Hindlimb muscle (tissue), 1 donor: ENCODE measurements at places on chromosomes 3 and 15.

- DNase-seq = peak; percentile 63
Measured at GRCh38 chr15:90665288-90666134, 51.6 kb upstream of the BLM start.

GRCh38 chr15:74258456-74259291, 22.5 kb downstream of the CCDC33 start:
- DNase-seq = peak; percentile 82

DNA sequence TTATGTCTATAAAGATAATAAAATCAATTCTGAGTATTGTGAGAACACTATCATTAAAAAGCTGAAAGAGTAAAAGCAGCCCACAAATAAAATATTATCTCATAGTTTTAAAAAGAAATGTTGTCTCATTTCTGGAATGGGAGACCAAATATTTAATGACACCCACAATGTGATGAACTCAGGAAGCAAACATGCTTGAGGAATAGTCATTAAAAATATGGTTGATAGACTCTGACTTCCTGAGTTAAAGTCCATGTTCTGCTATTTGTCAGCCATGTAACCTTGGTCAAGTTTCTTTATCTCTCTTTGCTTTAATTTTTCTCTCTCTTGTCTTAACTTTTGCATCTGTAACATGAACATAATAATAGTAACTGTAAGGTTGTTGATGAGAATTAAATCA, 35.5 kb upstream of the CHMP2B start:
- no peak for DNase-seq

DNA sequence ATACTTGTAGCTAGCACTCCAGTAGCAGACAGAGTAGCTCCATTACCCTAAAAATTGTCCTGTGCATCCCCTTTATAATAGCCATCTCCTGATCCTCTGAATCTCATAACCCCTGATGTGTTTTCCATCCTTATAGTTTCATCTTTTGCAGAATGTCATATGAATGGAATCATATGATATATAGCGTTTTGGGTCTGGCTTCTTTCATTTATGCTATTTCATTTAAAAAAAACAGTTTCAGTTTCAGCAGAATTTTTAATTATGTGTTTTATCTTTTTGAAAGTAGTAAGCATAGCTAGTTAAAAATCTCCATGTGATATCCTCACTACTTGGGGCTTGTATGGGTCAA, 132.7 kb downstream of the KLF13 start:
- DNase-seq = no peak

- DNase-seq = no peak
Measured at GRCh38 chr3:129838086-129838485, 55.4 kb downstream of the TMCC1 start.

DNA sequence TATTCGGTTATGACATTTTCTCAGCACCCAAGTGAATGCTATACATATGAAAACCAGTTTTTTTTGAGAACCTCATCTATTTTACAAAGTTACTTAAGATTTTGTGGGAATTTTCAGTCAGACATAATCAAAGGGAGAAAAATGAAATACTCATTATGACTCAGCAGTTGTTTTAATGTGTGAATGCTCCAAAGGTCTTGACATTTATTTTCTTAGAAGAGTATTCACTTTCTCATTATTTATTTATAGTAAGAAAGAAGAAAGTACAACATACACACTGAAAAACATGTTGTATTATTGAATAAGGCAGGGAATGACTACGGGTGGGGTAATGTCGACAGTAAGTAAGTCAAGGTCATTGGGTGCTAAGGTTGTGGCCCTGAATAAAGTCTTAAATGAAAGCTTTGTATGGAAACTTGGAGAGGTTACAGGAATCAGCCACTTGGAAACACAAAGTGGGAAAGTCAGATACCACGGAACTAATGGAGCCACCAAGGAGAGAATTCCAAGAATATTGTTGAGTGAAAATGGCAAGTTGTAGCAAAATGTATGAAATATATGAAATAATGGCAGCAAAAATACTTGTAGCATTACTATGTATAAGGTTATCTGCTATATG, 844.5 kb downstream of the TBL1XR1 start:
- DNase-seq = no peak

GRCh38 chr15:27714675-27715074, 384.4 kb downstream of the OCA2 start:
- DNase-seq = no peak

- no peak for DNase-seq
Measured at GRCh38 chr3:167928381-167928780, 167.3 kb downstream of the GOLIM4 start.

GRCh38 chr3:49600781-49601180, 46.5 kb downstream of the BSN start:
- DNase-seq = no peak

- no peak for DNase-seq
Measured at GRCh38 chr3:100584101-100584660, 25.2 kb upstream of the ADGRG7 start.

DNA sequence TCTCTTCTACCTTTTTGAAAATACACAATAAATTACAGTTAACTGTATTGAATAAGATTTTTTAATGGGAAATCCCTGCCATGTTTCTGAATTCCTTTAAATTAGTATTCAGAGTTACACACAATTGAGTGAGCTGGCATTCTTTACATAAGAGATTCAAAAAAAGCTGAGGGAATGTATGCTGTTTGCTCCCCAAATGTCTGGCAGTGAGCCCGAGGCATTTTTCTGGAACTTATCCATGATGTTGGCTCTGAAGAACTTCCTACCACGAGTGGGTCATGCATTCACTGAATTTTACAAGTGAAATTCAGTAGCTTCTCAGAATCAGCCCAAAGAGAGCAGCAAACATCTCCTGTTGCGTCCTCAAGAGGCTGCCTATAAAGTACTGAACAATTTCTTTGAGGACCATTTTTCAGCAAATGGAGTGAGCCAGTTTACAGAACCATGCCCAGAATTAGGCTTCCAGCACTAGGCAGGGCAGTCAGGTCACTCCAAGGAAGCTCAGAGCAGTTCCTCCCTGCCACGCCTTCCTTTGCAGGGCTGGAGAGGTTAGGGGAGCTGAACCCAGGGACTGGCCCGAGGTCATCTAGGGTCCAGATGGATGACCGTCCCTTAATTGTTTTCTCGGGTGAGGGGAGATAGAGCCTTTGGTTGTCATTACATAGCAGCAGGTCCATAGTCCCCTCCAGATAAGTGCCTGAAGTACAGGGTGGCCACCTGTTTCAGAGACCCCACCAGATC, 21.2 kb downstream of the GABRA5 start:
- no peak for DNase-seq

- no peak for DNase-seq
Measured at GRCh38 chr3:64097920-64098319, 74.6 kb upstream of the PSMD6 start.

DNA sequence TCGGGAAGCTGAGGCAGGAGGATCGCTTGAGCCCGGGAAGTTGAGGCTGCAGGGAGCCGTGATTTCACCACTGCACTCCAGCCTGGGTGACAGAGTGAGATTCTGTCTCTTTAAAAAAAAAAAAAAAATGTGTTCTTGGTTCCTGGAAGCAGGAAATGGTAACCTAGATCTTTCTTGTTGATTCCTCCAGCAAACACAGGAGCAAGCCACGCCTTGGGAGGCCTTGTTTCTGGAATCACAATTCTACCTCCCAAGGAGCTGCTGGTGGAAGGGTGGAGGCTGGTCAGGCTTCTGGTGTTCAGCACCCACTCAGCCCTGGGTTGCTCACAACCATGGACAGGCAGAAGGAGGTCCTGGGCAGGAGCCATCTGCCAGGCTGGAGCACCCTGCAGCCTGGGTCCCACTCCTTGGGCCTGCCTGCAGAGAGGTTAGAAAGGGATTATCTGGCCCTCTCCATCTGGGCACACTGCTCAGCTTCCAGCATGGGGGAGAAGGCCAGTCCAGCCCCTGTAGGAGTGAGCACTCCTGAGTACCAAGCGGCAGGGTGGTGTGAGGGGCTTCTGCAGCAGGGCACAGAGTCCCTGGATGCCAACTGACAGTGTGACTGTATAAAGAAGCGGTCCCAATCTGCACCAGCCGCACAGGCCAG, 65.6 kb downstream of the ABTB1 start:
- no peak for DNase-seq

DNA sequence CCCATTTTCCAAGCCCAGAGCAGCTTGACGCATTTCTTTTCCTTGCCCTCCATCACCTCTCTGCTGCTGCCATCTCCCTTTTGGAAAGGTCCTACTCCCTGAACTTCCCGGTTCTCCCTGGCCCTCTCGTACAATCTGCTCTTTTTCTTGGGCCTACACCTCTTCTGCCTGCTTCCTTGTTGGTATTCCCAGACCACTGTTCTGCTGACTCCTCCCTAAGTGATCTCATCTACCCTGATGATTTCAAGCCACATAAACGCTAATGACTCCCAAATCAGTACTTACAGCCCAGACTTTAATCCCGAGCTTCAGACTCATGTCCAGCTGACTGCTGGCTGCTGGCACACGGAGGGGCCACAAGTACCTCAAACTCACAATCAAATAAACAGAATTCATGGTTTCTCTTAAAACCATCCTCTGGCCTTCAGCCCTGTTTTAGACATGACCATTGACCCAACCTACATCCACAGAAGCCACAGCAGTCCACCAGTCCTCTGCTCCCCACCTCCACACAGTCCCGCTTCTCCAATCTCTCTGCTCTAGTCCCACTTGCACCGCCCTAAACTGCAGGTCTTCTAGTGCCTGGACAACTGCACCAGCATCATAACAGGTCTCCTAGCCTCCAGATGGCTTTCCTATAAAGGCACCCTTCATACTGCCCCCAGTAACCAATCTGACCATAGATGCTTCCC, 57.6 kb downstream of the AAGAB start:
- DNase-seq = no peak

- no peak for DNase-seq
Measured at GRCh38 chr15:57455929-57456328, 79.6 kb downstream of the CGNL1 start.

- no peak for DNase-seq
Measured at GRCh38 chr15:23595368-23595767, 29.9 kb downstream of the MKRN3 start.

- no peak for DNase-seq
Measured at GRCh38 chr3:120369037-120369467, 19.9 kb upstream of the LRRC58 start.

- no peak for DNase-seq
Measured at GRCh38 chr15:36558921-36559320, 20.5 kb upstream of the CDIN1 start.

DNA sequence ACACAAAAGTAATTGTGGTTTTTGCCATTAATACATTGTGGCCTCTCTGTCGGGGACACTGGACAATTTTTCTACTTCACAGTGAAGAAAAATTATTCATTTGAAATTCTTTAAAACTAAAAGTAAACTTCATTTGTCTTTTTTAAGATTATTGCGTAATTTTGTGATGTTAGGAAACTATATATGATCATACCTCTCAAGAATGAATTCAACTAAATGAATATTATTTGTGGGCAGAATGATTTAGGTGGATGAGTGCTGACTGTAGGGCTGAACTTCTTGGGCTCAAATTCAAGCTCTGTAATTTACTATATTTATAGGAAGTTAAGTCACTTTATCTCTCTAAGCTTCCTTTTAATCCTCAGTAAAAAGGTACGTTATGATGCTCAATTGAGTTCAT, 441.2 kb downstream of the ROBO1 start:
- no peak for DNase-seq

GRCh38 chr3:48952510-48953118, 34.0 kb downstream of the ARIH2 start:
- DNase-seq = no peak

- DNase-seq = no peak
Measured at GRCh38 chr15:66657185-66658020, 44.6 kb upstream of the SMAD6 start.

- DNase-seq = no peak
Measured at GRCh38 chr3:186605078-186605477, 7.8 kb upstream of the AHSG start.

GRCh38 chr15:98920091-98920880, 87.3 kb downstream of the PGPEP1L start:
- no peak for DNase-seq

- no peak for DNase-seq
Measured at GRCh38 chr3:68757157-68757556, 175.2 kb downstream of the TAFA4 start.

- DNase-seq = no peak
Measured at GRCh38 chr3:8839607-8840325, 70.4 kb upstream of the OXTR start.

GRCh38 chr15:82113106-82113715, 67.4 kb upstream of the MEX3B start:
- DNase-seq = no peak

DNA sequence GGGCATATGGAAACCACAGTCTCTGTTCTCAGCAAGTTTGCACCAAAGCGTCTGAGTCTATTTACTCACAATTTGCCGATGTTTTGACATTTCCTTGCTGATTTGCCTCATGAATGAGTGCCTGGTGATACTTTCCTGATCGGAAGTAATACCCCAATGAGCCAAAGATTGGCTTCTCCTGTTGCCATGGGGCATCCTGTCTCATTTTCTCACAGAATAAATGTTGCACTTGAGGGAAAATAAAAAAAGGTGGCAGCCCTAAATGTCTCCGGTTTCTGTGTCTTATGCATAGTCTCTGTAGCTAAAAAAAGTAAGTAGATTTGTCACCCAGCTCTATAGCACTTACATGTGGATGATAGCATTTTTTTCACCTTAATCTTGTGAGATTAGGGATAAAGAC, 73.7 kb upstream of the CADPS start:
- DNase-seq = no peak

DNA sequence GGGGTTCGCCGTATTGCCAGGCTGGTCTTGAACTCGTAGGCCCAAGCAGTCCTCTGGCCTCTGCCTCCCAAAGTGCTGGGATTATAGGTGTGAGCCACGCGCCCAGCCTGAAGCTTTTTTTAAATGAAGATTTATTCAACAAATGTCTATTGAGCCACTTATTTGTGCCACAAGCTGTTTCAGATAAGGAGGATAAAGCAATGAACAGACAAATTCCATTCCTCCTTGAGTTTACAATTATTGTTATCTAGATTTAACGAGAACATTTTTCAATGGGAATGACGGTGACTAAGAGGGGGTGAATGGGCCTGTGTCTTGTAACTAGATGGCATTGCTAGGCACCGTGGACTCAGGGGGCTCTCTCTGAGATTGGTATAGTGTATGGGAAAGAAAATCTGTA, 10.2 kb downstream of the PPARG start:
- DNase-seq = no peak

DNA sequence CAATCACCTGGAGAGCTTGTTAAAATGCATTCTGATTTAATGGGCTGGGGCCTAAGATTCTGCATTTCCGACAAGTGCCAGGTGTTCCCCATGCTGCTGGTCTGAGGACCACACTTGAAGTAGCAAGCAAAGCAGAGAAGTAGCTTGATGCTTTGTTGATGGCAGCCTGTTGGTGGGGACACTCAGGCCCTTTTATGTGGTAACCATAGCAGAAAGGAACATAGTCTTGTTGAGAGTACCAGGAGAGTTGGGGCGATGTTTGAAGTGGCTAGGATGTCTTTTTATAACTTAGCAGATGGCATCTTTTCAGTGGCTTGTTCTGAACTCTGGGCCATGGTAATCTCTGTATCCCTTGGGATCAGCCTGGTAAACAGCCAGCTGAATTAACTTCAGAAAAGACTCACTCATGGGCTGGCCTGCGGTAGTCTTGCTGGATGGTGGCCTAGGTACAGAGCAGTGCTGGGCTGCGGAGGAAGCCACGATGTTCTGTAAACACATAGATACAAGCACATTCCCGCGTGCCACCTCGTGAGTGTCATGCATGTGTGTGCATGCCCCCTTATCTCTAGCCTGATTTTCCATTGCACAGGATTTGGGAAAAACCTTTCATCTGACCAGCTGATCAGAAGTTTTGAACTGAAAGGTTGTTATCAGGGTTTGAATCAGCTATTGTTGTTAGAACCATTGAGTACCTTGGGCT, 292.4 kb upstream of the LRRFIP2 start:
- DNase-seq = no peak
